NCI-H2171 (cell line): ENCODE measurements at places on chromosomes 4 and X.

- DNase-seq = no peak
These were observed 267.4 kb downstream of the ANK2 start for GRCh38 chr4:113316879-113317278.

DNA sequence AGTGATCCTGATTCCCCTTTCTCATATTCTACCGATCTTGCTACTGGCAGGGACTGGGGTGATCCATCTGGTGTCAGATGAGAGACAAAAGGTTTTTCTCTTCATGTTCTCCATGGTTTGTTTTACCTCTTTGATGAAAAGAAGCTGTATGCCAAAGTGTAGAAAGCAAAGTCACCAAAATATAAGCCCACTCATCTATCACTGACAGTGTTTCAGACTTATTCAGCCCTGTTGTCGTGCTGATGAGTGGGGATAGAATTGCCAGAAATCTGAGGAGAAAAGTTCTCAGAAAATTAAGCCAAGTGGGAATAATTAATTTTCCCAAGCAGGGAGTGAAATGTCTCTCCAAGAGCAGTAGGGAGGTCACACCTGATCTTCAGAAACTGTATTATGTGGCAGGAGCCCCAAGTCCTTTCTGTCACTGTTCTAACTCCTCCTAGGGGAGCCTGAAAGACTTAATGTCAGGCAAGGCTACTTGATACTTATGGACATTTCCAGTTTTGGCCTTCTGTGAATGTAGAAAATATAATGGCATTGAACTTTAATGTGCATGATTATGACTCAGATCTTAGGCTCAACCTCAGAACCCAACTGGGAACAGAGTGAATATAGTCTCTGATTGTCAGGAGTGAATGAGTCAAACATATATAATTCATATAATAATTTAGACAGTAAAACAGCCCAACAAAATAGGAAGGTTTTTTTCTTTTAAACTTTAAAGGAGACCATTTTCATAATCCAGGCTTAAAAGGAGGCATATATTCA lies 298.1 kb downstream of the ANKRD50 start:
- no peak for DNase-seq

DNA sequence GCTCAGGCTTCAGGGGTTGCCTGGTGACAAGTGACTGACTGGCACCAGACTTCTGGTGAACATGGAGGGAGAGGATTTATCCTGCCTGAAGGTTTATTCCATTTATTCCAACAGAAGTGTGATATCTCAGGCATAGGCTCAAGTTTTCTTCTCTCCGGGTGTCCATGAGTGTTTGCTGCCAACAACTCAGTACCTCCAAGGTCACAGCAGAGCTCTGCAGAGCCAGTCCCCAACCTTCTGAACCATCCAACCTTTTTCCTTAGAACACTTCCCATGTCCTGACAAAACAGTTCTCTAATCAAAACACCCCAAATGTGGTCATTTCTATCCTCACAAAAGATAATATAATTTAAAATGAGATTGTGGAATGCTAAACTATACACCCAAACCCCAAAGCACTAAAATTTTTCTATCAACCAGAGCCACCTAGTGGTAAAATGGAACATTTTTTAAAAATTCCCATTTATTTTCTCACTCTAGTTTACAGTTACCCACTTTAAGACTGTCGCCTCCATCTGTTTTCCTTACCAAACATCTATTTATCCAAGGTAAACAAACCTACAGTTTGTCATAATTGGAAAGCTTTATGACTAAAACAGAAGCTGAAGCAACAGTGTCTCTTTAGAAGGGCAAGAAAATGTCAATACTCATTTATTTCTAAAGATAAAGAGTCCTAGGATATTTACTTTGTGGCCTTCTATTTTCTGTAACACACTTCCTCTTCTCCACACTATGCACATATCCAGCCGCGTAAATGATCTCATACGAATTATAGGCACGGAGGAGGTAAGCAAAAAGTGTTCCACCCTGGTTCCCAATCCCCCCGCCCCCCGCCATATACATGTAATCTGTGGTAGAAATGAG lies 39.5 kb downstream of the TMEM154 start:
- no peak for DNase-seq

- peak; percentile 11 for DNase-seq
These were observed 104.2 kb downstream of the AFF1 start for GRCh38 chr4:87038837-87039615.

DNA sequence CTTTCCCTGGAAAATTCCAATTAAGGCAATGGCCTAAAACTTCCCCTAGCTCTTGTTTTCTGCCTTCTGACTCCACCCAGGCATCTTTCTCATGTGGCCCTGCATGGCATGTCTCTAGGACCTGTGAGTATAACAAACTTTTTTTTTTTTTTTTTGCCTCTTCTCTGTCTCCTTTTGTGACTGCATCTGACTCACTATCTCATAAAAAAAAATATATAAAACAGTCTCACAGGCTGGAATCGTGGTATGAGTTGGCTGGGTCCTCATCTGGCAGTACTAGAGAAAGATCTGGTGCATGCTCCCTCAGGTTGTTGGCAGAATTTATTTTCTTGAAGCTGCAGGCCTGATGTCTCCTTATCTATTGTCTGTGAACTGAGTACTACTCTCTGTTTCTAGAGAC lies 313.9 kb downstream of the TECRL start:
- DNase-seq = no peak

DNA sequence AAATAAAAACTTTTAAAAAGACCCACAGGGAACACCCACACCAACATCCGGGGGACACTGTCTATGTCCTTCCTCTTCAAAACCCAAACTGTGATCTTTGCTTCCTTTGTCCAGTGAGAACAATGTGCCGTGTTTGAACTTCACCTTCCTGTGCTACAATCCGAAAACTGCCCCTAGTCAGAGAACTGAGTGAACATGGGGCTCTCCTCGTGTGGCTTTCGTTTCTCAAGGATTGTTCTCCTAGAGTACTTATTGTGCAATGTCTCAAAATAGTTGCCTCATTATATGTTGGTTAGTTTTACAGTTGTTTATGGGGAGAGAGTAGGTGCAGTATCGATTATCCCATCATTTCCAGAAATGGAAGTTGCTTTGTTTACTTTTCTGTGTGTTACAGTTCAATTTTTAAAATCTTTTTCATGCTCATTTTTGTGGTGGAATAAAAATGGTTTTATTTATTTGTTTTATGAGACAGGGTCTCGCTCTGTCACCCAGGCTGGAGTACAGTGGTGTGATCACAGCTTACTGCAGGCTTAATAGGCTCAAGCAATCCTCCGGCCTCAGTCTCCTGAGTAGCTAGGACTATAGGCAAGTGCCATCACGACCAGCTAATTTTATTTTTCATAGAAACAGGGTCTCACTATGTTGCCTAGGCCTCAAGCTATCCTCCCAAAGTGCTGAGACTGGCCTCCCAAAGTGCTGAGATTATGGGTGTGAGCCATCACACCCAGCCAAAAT lies 29.9 kb downstream of the RBMX start:
- no peak for DNase-seq

DNA sequence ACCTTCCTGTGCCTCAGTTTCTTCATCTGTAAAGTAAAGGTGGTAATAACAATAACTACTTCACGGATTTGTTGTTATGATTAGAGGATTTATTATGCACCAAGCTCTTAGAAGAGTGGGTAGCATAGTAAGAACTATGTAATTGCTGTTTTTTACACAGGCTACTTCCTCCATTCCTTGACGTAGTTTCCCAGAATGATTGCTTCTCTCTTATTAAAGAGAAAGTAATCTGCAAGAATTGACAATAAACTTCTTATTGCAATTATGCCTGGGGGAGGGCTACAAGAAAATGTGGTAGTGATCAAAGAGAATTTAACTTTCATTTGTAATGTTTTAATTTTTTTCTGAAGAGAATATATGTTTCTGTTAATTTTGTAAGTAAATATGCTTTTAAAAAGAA lies 238.7 kb downstream of the GASK1B start:
- no peak for DNase-seq

GRCh38 chr4:89586318-89586717 lies 250.6 kb downstream of the SNCA start:
- DNase-seq = no peak

DNA sequence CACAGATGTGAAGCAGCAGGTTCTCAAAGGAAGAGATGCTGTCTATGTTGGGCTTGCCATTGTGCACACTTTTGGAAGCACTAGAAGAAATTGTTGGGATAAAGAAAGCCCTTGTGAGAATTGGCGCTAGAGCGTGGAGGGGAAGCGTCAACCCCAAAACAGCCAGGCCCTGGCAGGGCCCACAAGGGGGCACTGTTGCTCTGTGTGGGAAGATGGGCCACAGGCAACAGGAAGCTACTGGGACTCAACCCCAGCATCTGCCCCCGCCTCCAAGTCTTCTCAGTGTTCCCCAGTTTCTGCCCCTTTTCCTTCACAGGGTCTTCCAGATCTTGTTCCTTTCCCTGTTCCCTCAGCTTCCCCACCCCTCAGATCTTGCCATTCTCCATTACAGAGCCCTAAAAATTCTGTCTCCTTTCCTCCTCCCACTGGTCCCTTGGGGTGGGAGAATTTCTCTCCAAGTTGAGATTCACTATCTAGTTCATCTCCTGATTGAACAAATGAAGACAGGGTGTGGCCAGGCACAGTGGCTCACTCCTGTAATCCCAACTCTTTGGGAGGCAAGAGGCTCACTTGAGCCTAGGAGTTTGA lies 85.5 kb downstream of the STARD8 start:
- no peak for DNase-seq

GRCh38 chr4:1241936-1242505 lies 6.9 kb downstream of the CTBP1 start:
- no peak for DNase-seq

GRCh38 chr4:139808808-139809756 lies 143.5 kb downstream of the MGST2 start:
- no peak for DNase-seq

DNA sequence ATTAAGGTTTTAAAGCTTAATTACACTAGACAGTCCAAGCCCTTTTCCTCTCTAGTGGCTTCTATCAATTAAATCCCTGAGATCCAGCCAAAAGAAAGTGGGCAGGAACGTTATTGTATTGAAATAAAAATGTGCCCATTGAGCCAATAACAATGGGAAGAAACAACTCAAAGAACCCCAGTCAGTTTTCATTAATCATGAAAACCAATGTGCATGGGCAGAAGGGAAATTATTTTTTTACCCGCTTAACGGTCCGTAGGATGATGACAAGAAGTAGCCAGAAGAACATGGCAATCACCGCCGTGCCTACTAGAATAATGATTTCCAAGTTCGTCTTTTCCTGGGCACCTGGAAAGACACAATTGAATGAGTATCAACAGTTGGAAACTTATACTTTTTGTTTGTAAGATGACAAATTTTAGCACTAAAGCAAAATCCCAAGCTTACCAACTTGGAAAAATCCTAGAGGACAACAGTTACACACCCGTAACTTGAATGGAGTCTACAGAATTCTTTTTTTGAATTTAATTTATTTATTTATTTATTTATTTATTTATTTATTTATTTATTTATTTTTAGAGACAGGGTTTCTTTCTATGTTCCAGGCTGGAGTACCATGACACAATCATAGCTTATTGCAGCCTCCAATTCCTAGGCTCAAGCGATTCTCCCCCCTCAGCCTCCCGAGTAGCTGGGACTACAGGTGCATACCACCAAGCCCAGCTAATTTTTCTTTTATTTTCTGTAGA lies 26.8 kb downstream of the KDR start:
- DNase-seq = no peak

- DNase-seq = no peak
These were observed 875.5 kb upstream of the INTU start for GRCh38 chr4:126757219-126757618.

DNA sequence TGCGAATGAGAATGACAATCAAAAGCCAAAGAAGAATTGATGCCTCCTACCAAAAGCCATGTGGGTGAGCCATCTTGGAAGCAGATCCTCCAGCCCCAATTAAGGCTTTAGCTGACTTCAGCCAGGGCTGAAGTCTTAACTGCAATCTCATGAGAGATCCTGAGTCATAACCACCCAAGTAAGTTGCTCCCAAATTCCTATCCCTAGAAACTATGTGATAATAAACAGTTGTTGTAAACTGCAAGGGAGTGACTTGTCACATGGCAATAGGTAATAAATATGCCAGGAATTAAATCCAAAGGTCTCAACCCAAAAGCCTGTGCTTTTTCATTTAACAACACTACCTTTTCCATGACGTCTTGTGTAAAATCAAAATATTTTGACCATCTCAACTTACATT lies 154.2 kb upstream of the TBL1X start:
- no peak for DNase-seq

- DNase-seq = no peak
These were observed 1.9 kb downstream of the SHOX start for GRCh38 chrX:632366-633042.

DNA sequence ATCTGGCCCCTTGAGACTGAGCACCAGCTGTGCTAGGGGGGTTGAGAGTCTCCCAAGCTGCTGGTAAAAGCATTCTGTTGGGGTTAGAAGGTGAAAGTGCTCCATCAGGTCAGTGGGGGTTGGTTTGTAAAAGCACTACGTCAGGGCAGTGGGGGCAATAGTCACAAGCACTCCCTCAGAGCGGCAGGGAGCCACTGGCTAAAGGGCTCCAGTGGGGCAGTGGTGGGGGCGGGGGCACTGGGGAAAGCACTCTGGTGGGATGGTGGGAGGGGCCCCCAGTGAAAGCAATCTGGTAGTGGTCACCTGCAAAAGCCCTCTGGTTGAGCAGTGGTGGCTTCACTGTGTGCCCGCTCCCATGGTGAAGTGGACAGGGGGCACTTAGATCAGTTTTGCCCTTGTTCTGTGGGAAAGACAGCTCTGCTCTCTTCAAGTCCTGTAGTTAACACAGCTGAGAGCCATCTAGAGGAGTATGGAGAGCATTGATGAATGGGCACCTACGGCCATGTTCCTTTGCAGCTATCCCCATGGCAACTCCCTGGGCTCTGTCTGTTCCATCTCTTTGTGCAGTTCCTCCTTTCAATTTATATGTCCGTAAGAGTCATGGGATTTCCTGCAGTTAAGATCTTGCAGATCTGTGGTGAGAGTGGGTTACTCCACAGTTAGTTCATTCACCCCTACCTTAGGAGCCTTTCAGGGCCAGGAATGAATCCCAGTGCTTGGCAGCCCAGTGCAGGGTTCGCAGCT lies 106.4 kb downstream of the SH3BGRL start:
- no peak for DNase-seq

GRCh38 chrX:136752346-136752745 lies 28.4 kb downstream of the ARHGEF6 start:
- DNase-seq = no peak

- no peak for DNase-seq
These were observed 44.1 kb upstream of the SEC24B start for GRCh38 chr4:109389369-109390114.

GRCh38 chr4:139154538-139154937 lies 22.5 kb downstream of the ELF2 start:
- no peak for DNase-seq

- DNase-seq = no peak
These were observed 628.8 kb downstream of the SPRY1 start for GRCh38 chr4:124025428-124025827.

DNA sequence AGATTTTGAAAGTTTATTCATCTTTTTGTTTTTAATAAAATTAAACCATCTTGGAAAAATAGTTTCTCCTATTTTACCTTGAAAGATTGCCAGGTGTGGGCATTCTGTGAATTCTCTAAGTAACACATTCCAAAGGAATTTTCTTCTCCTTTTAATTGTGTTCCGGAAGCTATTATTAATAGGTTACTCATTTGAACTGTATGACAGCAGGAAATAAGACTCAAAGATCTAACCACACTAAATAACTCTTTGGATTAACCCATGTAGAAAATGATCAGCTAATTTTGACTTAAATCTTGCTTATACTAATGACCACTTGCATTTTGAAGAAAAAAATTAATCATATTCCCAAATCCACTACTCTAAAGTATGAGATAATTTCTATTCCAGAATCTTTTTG lies 17.6 kb upstream of the CCNI start:
- DNase-seq = no peak

GRCh38 chrX:48473704-48473990 lies 2.4 kb upstream of the FTSJ1 start:
- DNase-seq = no peak

- no peak for DNase-seq
These were observed 19.1 kb downstream of the CD99 start for GRCh38 chrX:2710041-2710840.
